Activated CD4-positive, alpha-beta T cell treated with anti-CD3 and anti-CD28 coated beads for 1 hour (primary cell): ENCODE measurements at places on chromosomes 6 and 20.

DNA sequence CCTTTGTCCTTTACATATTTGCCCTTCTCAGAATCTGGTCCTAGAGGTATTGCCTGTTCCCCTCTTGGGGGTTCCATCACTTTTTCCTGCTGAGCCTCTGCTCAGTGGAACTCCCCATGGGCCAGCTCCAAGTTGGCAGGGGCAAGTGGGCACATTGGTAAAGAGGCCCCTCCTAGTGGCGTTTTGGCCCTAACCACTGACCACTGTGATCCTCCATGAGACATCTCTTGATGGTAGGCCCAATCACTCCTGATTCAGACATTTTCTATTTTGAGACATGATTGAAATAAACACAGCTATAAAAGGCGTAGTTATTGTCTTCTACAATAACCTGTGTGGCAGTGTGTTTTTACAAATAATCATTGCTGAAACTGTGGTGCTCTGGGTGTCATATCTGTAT lies 83.0 kb downstream of the RREB1 start:
- DNase-seq, result no peak

GRCh38 chr20:29878777-29879442 lies 1378.6 kb upstream of the DEFB115 start:
- no peak for DNase-seq

DNA sequence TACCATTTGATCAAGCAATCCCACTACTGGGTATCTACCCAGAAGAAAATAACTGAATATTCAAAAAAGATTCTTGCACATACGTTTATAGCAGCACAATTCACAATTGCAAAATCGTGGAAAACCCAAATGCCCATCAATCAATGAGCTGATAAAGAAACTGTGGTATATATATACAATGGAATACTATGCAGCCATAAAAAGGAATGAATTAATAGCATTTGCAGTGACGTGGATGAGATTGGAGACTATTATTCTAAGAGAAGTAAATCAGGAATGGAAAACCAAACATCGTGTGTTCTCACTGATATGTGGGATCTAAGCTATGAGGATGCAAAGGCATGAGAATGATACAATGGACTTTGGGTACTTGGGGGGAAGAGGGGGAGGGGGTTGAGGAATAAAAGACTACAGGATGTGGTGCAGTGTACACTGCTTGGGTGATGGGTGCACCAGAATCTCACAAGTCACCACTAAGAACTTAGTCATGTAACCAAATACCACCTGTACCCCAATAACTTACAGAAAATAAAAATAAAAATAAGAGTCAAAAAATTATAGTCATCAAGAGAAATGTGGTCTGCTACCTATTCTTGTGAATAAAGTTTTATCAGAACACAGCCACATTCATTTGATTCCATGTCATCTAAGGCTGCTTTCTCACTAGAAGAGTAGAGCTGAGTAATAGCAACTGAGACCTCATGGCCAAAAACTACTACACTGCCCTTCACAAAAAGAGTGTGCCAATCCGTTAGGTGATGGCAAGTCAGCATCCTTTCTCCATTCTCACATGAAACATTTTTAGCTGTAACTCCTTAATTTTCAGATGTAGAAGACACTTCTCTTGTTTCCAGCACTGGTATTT lies 8.7 kb upstream of the HUS1B start:
- DNase-seq, result no peak

- no peak for DNase-seq
Measured at GRCh38 chr6:167710363-167710920, 116.3 kb upstream of the AFDN start.

GRCh38 chr6:17950095-17950494 lies 37.3 kb downstream of the KIF13A start:
- DNase-seq, result no peak

DNA sequence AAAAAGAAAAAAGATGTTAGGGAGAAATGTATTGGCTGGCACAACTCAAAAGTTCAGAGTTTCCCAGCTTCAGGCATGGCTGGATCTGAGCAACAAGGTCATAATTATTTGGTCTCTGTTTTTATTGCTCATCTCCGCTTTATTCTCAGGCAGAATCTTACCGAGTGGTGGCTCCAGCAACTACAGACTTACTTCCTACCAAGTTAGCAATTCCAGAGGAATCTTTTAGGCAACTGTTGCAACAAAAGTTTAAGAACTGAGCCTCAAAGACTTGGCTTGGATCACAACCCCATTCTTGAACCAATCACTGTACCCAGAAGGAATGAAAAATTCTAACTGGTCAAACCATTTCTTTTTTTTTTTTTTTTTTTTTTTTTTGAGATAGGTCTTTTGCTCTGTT lies 35.5 kb upstream of the NCOA3 start:
- no peak for DNase-seq
